Stimulated activated CD8-positive, alpha-beta memory T cell treated with anti-CD3 and anti-CD28 coated beads, Interleukin-4, amount 100 ng/mL, for 4 hours (primary cell): ENCODE measurements at places on chromosomes 4 and X.

GRCh38 chr4:38751341-38752010, 31.3 kb downstream of the TLR10 start:
- DNase-seq = no peak

DNA sequence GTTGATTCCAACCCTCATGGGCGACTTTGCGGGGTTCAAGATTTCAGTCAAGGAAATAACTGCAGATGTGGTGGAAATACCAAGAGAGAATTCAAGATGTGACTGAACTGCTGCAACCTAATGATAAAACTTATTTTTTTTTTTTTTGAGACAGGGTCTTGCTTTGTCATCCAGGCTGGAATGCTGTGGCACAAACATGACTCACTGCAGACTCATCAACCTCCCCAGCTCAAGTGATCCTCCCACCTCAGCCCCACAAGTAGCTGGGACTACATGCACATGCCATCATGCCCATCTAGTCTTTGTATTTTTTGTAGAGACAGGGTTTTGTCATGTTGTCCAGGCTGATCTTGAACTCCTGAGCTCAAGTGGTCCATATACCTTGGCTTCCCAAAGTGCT, 19.5 kb upstream of the WDFY3 start:
- DNase-seq = no peak

GRCh38 chr4:74038086-74038424, 434 bp downstream of the CXCL3 start:
- no peak for DNase-seq

DNA sequence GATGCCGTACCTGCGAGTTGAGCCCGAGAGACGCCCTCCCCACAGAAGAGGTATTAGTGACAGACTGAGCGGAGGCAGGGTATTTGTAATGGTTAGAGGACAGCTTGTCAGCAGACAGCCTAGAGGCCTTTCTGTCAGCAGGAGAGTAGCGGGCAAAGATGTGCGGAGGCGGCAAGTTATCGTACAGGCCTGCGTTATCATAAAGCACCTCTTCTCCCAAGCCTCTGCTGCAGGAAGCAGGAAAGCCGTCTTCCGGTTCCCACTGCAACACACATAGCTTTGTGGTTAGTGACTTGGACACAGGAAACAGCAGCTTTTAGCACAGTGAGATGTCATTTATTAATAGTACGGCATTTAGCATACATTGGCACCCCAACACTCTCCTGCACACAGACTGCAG, 158.3 kb downstream of the AFAP1 start:
- no peak for DNase-seq

GRCh38 chrX:46580613-46581012, 7.0 kb downstream of the CHST7 start:
- no peak for DNase-seq

DNA sequence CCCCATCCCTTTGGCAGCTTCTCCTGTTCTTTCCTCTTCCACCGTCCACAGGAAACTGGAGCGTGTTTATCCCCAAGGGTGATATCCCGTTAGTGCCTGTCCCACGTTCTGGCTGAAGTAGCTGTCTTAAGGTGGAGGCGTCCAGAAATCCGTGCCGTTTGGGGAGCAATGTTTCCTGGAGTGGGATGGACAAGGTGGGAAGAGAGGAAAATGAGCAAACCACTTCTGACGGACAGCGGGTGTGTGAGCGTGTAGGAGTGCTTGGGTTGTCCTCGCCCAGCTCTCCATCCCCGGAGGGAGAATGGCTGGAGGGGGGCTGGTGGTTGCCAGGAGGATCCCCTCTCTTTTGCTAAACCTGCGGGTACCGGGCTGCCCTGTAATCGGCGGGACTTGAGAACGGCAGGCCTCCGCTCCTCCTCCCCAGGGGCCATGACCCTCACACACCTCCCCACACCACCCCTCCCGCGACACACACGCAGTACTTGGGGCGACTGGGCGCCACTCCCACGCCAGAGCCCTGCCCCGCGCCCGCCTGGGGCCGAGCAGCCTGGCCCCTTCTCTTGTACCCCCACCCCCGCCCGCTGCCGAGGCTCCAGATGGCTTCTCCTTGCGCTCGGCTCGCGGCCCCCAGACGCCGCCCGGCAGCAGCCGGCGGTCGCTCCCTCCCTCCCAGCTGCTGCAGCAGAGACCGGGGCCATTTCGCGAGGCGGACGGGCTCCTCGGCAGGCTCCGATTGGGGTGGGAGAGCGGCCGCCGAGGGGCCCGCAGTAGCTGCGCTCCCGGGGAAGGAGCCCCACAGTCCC, 13.9 kb upstream of the PRDM8 start:
- DNase-seq = no peak

DNA sequence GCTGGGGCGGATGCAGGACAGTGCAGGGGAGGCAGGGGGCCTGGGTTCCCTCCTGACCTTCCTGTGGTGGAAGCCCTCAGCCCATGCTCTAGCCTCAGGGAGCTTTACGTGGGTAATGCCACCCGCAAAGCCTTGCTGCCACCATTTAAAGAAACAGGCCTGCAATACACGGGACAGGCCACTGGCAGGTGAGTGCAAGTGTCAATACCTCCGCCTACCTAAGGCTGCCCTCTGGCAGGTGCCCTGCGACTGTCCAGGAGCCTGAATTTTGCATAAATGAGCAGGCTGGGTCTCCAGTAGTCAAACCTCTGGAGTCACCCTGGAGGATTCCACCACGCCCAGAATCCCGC, 5.9 kb downstream of the CRMP1 start:
- no peak for DNase-seq

GRCh38 chr4:7359400-7360062, 75.2 kb downstream of the PSAPL1 start:
- no peak for DNase-seq

- no peak for DNase-seq
Measured at GRCh38 chrX:150507251-150507856, 61.1 kb upstream of the MTM1 start.
